ENCODE measurements at places on chromosomes 1 and 21.

- DNase-seq = no peak
These were observed 498.9 kb downstream of the TTLL7 start for GRCh38 chr1:83499998-83500397.

DNA sequence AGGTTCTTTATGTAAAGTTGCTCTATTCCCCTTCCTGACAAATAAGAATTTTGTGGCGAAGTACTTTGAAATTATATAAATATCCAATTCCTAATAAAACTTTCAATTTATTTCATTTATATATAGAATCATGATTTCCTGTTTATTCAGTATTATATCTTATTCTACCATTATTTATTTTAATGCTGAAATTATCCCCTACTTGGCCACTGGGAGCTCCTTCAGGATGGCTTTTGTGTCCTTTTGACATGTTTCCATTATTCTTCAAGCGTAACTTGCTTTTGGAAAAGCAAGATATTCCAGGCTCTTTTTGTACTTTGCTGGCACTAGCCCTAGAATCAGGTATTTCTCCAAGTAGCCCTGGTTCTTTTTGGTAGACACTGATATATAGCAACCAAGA lies 67.2 kb upstream of the CACYBP start:
- DNase-seq = no peak

DNA sequence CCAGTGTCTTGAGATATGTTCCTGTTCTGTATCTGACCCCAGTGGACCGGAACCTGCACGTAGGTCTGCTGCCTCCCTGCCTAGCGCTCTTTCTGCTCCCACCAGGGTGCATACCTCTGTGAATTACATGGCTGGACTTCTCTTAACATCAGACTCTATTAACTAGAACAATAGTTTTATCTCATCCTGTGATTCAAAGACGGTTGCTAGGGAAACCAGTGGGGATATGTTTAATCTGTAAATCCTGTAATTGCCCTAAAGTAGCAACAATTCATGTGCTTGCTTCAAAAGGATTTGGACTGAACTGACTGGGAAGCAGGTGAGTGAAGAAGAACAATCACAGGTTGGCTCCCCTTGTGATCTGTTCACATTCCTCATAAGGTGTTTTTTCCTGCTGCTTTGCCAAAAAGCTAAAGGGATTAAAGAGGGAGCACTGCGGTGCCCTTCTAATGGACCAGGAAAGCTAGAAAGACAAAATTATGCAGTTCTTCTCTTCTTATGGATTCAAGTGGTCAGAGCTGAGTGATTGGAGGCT lies 52.7 kb upstream of the DIRAS3 start:
- peak; percentile 68 for DNase-seq

- no peak for DNase-seq
These were observed 15.9 kb upstream of the MUTYH start for GRCh38 chr1:45356186-45356585.

GRCh38 chr1:156099282-156099681 lies 15.2 kb upstream of the LMNA start:
- DNase-seq = no peak

Data from NCI-H2081 treated with DMSO at 0.1 percent for 48 hours (cell line).